Stimulated activated CD8-positive, alpha-beta memory T cell treated with anti-CD3 and anti-CD28 coated beads, Interleukin-4, amount 100 ng/mL, for 48 hours (primary cell): ENCODE measurements at places on chromosomes 6 and 20.

- no peak for DNase-seq
Measured at GRCh38 chr6:42295677-42296076, 78.0 kb upstream of the MRPS10 start.

- DNase-seq = peak; percentile 64
Measured at GRCh38 chr6:52663120-52663935, 7.6 kb upstream of the TMEM14A start.

- DNase-seq = no peak
Measured at GRCh38 chr6:87334683-87335082, 5.6 kb upstream of the GJB7 start.

DNA sequence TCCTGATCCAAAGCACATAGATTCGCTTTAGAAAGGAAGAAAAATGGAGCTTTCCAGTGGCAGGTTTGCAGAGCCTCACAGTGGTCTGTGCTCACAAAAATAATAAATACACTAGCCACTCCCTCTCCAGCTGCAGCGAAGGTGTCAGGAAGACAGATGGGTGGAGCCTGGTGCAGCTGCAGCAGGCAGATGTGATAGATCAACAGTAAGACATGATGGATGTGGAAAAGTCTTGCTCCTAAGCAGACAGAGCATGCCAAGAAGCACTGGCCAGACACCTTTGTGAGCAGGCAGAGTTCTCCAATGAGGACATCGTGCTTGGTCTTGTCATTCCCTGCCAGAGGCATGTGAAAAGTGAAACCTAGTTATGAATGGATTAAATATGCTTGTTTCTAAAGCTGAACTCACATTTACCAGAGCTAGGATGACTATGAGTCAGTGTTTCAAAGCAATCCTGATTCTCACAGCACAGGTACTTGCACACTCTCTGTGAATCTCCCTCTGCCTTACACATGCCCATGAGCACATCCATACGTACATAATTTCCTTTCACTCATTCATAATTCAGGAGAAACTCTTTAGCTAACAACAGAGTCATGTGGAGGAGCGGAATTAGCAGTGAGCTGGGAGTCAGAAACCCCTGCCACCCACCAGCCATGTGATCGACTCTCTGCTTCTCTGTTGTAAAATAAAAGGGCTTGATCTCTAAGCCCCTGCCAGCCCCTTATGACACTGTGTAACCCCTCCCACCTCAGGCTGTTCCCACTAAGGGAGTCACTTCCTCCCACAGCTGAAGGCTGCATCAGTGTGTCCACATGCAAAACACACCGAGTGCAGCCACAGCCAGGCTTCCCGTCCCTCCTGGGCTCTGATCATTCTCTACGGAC, 111.2 kb downstream of the SCML4 start:
- peak; percentile 70 for DNase-seq

- DNase-seq = no peak
Measured at GRCh38 chr6:20866036-20866435, 331.8 kb downstream of the CDKAL1 start.

- DNase-seq = peak; percentile 84
Measured at GRCh38 chr6:2245103-2245876, at the start of gene GMDS. Gene GMDS (minus strand): TSS chr6:2245605.

DNA sequence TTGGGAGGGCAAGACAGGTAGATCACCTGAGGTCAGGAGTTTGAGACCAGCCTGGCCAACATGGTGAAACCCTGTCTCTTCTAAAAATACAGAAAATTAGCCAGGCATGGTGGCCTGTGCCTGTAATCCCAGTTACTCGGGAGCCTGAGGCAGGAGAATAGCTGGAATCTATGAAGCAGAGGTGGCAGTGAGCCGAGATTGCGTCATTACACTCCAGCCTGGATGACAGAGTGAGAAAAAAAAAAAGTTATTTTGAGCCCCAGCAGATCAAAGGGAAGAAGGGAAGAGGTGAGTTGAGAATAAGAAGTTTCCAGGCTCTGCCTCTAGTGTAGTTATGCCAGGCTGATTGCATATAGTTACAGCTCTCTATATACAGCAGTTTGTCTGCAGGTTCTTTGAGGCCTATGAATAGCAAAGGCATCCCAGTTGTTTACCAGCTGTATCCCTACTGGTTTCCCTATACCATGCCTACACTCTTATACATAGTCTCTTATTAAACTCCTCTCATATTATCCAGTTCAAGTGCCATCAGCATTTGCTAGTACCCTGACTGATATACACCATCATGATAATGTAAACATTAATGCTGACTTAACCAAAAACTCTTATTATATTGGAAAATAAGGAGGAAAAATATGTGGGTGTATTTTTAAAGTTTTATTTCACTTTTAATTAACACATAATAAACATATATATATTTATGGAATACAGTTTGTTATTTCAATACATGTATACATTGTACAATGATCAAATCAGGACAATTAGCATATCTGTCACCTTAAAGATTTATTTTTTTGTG, 823.6 kb upstream of the ADGRB3 start:
- DNase-seq = no peak

- no peak for DNase-seq
Measured at GRCh38 chr6:150900049-150900448, 34.5 kb downstream of the MTHFD1L start.

DNA sequence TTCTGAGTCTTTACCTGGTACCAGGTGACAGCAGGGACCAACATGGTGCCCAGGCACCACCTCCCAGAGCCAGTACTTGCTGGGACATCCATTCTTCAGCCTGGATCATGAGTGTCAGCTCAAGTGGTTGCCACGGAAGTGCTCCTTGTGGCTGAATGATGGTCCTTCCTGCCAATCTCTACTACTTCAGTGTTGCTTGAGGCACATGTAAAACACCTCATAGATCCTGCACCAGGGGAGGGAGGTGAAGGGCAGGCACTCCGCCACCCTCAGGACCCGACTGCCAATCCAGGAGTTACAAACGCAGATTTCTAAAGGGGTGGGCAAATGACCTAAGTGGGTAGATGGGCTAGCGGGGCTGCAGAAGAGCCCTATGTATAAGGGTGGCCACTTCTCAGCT, 226.0 kb downstream of the PREX1 start:
- DNase-seq = no peak

DNA sequence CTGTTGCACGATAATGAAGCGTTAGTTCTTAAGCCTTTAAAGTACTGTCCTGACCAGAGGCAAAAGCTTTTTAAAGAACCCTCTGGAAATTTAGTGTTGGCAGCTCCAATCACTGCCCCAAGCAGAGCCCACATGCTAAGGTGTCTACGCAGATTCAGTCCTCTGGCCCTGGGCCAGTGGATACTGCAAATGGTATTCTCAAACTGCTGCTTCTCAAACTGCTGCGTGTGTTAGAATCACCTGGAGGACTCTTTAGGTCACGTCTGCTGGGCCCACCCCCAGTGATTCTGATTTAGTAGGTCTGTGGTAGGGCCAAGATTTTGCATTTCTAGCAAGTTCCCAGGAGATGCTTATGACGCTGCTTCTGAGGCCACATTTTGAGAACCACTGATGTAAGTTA, 96.0 kb upstream of the CCDC28A start:
- no peak for DNase-seq

DNA sequence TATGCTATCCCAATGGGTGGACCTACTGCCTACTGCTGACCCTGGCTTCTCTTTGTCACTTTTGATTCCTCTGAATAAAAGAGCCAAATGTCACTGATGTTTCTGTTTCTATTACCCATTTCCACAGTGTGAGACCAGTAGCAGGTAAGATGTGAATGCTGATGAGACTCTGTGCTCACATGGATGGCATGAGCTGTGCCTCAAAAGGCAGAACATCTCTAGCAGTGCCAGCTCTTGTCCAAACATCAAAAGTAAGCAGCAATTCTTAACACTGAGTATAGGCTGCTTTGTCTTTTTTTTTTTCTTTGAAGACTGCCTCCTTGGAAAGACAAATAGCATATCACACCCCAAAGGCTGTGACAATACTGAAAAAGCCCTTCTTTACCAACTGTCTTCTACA, 459.2 kb upstream of the RUNX2 start:
- no peak for DNase-seq

GRCh38 chr6:53943395-53943794, 148.6 kb downstream of the LRRC1 start:
- no peak for DNase-seq

- no peak for DNase-seq
Measured at GRCh38 chr20:46145713-46146112, 27.6 kb downstream of the CD40 start.

DNA sequence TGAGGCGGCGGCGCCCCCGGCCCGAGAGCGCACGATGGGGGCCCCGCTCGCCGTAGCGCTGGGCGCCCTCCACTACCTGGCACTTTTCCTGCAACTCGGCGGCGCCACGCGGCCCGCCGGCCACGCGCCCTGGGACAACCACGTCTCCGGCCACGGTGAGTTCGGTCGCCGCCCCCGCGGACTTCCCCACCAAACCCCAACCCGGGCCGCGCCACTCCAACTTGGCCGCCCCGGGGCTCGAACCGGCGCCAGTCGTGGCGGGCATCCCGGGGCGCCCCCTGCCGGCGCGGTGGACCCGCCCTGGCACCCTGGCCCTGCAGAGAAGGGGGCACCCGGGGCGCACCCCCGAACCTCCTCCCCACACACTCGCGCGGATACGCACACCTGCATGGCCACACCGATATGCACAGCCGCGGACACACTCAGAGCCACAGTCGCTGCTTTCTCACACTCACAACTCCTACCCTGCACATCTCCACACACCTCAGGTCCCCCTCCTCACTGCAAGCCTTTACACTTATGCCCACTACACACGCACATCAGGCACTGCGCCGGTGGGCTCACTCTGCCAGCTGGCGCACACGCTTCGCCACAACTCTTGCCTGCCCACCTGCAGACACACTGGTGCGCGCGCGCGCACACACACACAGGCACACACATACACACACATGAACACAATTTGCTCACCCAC, 535 bp downstream of the VSTM2L start:
- peak; percentile 45 for DNase-seq

DNA sequence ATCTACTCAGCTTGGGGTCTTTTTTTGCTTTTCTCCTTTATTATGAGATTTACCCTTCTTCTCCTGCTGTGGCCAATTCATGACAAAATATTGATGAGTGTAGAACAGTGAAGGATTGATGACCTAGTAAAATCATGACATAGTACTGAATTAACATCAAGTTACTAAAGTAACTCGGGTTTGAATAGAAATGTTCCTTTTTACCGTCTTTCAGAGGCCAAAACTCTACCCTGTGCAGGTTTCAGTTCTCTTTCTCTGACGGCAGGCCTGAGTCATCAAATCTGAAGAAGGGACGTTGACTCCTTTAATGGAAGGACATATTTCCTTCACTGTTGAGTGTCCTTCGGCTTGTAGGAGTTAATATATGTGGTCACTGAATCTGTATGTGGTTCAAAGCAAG, 80.7 kb downstream of the RREB1 start:
- no peak for DNase-seq

DNA sequence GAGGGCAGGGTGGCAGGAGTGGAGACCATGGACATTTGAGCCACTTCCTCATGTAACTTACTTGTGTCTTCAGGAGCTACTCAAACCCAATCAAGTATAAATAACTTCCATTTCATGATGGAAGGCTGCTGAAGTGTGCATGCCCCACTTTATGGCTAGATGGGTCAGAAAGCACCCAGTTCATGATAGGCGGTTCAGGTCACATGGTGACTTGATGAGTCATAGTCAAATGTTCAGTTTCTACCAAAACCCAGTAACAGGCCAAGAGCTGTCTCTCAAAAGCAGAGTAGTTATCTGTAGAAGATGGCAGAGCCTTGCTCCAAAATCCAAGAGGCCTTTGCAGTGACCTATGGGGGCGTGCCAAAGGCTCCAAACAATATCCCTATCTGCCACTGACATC, 133.7 kb upstream of the TENT5A start:
- DNase-seq = no peak

GRCh38 chr6:17705428-17705777, 1.3 kb downstream of the NUP153 start:
- no peak for DNase-seq

DNA sequence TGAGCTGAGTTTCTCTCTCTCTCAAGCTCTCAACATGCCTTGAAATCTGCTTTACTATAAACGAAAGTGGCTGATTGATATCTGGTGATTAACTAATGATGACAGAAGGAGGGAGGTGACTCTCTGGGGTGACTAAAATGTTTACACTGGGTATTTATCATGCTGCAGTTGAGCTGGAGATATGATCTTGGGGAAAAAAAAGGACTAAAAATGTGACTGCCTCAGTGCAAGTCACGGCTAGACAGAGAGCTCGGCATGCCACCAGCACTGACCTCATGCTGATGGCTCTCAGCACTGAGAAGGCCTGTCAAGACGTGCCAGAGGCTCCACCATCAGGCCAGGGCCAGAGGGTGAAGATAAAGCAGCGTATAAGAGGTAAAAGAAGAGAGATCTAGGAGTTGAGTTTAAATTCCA, 103.1 kb upstream of the SPACA1 start:
- no peak for DNase-seq

GRCh38 chr6:56435326-56435725, 187.9 kb upstream of the COL21A1 start:
- DNase-seq = no peak

DNA sequence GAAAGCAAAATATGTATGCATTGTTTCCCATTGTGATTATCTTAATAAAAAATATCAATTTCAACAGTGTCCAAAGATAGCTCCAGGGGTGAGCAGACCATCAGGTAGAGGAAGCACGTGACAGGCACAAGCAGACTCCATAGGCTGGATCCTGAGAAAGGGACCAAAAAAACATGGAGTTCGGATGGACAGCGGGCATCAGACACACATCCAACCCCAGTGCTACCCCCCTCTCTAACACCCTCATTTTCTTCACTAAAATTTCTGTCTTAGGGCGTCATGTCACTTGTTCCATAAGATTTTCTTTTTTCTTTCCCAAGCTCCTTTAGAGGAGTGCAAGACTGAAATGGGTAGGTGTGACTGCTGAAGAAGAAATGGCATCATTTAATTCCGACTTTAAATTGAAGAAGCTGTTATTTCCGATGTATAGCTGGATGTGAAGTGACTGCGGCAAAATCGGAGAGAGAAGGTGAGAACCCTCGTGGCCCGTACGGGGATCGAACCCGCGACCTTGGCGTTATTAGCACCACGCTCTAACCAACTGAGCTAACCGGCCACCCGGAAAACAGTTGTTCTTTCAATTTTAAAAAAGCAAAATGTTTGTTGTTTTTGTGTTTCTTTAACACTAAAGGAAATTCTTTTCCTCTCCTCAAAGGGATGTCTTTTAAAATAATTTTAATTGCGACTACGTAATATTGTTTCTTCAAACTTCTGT, 10.3 kb upstream of the PRSS16 start:
- peak; percentile 83 for DNase-seq

- no peak for DNase-seq
Measured at GRCh38 chr6:136086686-136087085, 163.4 kb downstream of the MTFR2 start.

DNA sequence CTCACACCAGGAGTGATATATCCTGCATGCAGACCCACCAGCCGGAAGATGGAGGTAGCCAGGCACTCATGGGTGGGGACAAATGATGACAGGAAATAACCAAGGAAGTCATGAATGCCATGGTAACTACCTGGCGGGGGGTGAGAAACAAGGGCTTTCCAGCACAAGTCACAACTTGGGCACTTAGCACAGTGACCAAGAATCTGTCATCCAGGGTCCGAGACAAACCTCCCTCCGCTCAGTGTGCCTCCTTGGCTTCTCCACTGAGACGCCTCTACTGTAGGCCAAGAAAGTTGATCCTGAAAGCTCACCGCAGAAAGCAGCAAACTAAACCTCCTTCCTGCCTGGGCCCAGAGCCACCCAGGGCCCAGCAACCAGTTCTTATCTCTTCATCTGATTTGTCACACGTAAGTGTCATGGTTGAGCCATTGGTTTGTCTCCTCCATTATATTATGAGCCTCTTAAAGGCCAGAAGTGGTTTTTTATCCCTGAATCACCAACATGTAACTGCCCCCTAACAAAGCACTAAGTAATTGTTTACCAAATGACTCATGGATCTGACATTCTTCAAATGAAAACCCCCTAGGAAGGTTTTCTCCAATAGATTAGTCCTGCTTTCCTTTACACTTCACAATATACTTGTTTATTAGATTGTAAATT, 84.3 kb upstream of the TAB2 start:
- DNase-seq = peak; percentile 65
